ENCODE measurements at places on chromosomes 13 and 19.

- DNase-seq = peak; percentile 93
These were observed 384.3 kb downstream of the EFNB2 start for GRCh38 chr13:106151056-106151699.

DNA sequence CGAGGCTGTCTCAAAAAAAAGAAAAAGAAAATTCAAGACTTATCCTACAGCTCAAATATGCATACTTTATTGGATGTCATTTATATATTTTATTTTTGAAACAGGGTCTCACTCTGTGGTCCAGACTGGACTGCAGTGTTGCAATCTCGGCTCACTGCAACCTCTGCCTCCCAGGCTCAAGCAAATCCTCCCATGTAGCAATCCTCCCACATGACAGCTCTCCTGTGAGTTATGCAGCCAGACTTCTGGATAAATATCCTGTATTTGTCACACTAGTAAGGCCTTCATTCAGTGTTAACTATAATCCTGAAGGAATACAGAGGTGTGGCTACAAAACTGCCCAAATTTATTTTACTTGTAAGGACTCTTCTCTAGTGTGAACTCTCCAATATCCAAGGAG, 7.2 kb downstream of the ZNF552 start:
- no peak for DNase-seq

DNA sequence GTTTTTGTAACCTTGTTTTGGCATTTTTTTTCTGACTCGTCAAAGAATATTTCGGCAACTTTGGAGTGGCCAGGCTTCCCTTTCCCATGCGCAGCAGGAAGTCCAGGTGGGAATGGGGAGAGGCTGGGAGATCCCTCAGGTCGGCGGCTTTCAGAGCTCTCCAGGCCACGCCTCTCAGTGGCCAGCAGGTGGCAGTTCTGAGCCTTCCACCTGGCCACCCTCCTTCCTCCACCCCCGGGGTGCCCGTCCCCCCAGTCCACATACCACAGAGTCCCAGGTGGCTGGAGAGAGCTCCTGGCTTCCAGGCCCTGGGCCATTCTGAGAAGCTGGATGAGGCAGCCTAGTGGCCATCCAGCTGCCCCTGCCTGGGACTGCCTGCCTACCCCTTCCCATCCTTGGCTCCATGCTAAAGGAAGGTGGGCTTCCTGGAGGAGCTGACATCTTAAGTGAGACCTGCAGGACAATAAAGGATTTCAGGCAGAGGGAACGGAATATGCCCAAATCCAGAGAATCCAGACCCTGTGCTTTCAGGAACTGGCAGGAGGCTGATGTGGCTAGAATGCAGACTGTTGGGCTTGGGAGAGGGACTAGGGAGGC, 46.3 kb downstream of the CCNE1 start:
- no peak for DNase-seq

DNA sequence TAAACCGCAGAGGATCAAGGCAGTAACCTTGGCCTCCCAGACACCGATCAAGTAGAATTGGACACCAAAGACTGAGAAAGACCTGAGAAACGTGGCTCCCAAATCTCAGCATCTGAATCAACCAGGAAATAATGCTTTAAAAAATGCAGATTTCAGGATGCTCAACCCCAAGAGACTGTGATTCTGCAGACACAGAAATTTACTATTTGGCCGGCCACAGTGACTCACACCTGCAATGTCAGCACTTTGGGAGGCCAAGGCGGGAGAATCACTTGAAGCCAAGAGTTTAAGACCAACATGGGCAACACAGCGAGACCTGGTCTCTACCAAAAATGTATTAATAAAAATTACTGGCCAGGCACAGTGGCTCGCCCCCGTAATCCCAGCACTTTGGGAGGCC, 6.2 kb downstream of the ABCC4 start:
- DNase-seq = no peak

DNA sequence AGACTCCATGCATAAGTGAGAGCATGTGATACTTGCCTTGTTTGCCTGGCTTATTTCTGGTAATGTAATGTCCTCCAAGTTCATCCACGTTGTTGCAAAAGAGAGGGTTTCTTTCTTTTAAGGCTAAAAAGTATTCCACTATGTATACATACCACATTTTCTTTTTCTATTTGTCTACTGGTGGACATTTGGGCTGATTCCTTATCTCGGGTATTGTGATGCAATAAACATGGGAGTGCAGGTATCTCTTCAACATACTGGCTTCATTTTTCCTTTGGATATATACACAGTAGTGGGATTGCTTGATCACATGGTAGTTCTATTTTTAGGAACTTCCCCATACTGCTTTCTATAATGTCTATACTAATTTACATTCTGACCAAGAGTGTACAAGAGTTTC, 49.6 kb upstream of the EBPL start:
- no peak for DNase-seq

- peak; percentile 62 for DNase-seq
These were observed 1315.4 kb downstream of the PCDH9 start for GRCh38 chr13:65914716-65915115.

DNA sequence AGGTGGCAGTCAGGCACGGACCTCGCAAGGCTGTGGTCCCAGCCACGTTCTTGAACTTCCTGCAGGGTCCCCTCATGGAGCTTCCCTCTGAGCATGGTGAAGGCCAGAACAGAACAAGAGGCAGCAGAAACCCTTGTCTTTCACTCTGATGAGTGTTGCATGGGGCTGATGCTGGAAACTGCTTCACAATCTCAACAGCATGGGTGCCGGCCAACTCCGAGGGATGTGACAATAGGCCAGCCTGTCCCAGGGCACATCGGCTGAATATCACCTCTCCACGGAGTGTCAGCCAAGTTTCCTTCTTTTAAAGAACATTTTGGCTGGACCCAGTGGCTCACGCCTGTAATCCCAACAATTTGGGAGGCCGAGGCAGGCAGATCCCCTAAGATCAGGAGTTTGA, 173.9 kb downstream of the FOXO1 start:
- DNase-seq = no peak

DNA sequence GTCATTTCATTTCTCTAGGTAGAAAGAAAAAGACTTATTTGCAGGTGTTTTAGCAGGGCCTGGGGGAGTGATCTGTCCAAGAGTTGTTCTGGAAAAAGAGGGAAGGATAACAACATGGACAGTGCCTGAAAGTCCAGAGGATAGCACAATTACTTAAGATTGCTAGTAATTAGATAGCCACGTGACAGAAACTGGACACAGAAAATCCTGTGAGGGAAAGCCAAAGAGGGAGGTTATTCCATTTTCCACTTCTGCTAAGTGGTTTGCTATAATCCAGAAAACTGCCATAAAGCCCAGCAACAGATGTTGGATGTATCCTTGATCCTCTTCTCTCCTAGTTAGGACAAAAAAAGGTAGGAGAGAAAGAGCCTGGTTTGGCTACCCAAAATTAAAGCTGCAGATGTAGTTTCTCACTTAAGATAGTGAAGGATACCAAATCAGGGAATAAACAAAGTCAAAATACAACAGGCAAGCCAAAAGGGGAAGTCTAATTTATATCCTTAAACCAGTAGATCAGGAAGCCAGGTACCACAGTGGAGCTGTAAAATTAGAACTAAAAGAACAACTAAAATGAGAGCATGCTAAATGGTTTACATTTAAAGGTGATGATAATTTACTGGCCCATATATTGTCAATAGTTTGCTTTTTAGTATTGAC, 140.2 kb downstream of the VWA8 start:
- DNase-seq = no peak

DNA sequence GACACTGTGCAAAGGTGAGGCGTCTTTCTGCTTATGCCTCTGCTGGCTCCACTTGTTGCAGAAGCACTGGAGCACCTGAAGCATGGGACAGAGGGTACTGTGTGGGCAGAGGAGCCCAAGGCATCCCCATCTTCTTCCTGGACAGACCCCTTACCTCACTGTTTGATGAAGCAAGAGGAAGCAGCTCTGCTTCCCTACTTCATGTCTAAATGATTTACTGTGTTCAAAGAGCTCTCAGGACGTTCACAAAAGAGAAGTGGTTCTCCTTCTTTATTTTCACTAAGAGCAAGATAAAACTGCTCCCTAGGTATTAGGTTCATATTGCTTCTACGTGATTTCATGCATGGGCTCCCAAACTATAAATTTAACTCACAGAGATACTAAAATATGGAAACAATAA, 1635.4 kb upstream of the SLC10A2 start:
- DNase-seq = no peak

GRCh38 chr13:32825481-32825880, 190.7 kb upstream of the KL start:
- DNase-seq = no peak

DNA sequence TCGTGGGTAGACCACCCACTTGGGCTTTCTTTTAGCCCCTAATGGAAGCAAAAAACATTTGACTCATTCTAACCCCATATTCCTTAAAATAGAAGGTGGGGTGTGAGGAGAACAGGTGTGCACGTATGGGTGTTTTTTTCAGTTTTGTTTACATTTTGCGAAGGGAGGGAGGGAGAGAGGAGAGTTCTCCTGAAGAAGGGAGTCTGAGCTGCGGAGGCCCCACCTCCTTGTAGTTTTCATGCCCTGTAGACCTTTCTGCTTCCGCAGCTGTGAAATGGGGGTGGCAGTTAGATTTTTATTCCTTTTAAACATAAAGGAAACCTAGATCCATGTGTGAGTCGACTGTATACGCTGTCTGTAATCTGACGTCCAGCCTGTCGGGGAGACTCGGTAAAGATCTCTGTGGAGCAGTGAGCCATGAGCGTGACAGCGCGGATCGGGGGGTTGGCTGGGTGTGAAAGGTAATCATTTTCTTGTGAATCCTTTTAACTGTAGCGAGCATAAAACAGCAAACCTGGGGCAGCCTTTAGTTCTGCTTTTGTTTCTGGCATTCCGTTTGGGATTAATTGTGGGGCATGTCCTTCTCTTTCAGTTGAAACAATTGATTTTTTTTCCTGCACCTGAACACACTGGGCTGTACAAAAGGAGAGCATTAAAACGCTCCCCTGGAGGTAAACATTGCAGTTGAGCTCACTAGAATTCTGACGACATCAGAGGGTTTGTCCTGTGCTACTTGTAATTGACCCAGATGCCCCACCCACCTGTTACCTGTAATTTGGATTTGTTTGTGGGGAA, 2.3 kb downstream of the UPF1 start:
- no peak for DNase-seq

GRCh38 chr13:24230428-24231072, 70.0 kb downstream of the SPATA13 start:
- no peak for DNase-seq

DNA sequence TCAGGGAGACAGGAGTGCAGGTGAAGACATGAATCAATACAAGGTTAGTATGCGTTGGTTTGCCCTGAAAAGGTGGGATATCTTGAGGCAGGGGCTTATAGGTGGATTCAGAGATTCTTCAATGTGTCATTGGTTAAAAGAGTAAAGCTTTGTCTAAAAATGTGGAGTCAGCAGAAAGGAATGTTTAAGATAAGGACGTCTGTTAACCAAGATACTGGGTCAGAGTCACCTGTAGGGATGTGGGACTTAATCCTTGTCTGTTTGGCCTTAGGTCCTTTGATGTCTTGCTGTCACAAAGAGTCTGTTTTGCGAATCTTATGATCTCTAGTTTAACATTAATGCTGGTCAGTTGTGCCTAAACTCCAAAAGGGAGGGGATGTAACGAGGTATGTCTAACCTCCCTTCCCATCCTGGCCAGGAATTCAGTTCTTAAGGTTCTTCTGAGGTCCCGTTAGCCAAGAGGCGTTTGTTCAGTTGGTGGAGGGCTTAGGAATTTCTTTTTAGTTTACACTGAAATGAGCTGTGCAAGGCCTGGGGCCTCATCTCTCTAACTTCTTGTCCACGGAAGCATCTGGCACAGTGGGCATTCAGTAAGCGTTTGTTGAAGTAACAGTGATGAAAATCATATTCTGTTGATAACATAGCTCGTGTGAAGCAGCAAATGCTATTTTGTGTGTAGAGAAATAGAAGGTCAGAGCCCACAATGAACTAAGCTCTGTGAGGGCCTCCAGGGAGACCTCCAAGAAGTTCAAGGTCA, 96.2 kb upstream of the RNF113B start:
- DNase-seq = no peak

DNA sequence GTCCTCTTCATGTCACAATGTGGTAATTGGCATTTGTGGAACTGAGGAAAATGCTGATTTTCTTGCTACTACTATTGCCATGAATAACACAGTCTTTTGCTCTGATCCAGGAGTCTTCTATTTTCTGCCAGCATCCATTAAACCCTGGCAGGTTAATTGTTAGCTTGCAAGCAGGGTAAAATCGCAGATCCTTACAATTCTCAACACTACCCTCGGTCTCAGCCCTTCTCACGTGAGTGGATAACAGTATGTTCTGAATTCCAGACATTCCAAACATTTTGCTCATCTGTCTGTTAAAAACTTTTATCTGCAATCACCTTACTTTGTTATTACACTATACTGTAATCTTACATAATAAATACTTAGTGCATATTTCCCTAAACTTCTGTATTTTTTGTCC, 251.3 kb upstream of the ATXN8OS start:
- DNase-seq = no peak

DNA sequence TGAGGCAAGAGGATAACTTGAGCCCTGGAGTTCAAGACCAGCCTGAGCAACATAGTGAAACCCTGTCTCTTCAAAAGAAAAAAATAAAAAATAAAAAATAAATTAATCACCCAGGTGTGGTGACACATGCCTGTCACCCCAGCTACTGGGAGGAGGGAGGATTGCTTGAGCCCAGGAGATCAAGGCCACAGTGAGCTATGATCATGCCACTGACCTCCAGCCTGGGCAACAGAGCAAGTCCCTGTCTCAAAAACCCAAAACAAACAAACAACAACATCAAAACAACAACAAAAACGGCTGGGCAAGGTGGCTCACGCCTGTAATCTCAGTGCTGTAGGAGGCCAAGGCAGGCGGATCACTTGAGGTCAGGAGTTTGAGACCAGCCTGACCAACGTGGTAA, 4.3 kb upstream of the SLC39A3 start:
- DNase-seq = no peak

DNA sequence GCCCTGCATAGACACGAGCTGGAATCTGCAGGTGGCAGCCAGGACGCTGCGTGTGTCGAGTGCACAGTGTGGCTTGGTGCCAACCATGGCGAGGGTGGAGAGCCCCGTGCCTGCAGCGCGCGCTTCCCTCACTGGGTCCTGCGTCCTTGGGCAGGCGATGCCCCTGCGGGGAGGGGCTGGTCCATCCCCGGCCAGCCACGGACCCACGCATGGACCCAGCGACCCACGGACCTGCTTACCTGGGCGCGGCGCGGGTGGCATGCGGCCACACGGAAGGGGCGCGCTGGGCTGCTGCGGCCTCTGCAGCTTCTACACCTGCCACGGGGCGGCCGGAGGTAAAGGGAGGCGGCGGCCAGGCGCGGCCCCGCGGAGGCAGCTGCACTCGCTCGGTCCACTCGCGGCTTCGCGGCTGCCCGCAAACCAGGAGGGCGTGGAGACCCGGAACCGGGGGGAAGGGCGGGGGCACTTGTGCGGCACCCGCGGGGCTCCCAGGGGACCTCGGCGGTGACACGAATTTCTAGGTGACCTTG, 569 bp upstream of the MCF2L start:
- DNase-seq = no peak

DNA sequence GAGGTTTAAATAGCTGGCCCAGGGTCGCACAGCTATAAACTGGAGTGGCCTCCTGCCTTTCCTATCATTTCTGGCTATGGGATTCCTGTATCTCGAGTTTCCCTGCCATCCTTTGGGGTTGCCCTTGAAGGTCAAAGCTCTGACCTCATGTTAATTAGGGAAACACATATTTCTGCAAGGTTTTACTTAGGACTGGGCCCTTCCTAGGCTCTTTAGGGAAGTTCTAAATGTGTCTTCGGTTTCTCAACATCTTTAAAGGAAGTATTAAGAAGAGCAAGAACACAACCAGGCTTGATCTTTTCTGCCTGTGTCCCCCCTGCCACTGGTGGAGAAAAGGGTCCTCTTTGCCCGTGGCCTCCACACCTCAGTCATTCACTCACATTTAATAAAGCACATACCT, 10.8 kb downstream of the LCP1 start:
- no peak for DNase-seq

- peak; percentile 51 for DNase-seq
These were observed 867.0 kb downstream of the GPC5 start for GRCh38 chr13:92265408-92265807.

All from fibroblast of the aortic adventitia (primary cell).